ENCODE measurements at places on chromosomes 5 and 9.
A peak's percentile ranks its signal among the peaks of the same experiment; 100 is the strongest.

GRCh38 chr5:172209714-172210113 is 15.7 kb downstream of the EFCAB9 start:
- no peak for DNase-seq

GRCh38 chr5:20248118-20248517 is 260.1 kb upstream of the CDH18 start:
- DNase-seq = no peak

DNA sequence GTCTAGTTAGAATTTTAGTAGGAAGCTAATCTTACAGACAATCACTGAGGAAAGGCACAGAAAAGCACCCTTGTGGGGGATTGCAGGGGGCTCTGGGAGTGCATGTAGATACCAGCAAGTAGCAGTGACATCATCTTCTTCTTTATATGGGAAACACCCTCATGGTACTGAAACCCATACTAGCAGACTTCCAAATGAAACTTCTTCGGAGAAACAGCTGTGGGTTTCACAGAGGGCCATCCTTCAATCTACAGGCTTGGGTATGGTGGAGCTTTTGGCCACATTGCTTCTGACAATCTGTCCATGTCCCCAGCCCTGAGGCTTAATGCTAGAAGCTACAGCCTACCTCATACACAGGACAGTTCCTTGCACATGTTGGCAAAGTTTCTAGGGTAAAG is 165.2 kb upstream of the NFIB start:
- DNase-seq = peak; percentile 53

DNA sequence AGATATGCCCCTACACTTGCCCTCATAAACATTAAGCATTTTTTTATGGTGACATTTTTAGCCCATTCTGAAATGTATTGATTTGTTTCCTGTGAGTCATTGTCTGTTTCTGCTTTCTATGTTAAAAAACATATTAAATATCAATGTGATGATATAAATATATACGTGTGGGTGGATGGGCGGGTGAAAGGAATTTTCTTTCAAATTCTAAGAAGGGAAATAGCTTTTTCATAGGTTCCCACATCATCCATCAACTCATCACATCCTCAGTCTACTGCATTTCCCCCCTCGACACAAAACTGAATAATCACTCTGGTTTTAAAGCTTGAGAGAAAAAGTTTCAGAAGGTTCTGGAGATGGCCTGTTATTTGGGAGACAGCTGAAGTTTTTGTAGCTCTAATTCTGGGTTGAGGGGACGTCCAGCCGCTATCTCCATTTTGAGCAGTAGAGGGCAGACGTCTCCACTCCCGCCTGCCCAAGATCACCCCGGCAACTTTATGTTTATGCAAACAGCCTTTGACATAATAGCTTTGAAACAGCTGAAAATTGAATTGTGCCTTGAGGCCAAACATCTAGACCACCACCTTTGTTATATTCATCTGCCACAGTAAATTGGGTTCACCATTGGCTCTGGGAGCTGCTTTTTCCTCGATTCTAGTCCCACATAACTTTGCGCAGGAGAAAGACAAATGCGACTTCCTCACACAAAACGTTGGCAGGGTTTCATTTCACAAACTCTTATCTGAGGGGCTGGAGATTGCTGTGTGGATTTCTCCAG is 216.2 kb upstream of the CLINT1 start:
- peak; percentile 67 for DNase-seq

- DNase-seq = no peak
These were observed 102.3 kb downstream of the SYK start for GRCh38 chr9:90903766-90904424.

DNA sequence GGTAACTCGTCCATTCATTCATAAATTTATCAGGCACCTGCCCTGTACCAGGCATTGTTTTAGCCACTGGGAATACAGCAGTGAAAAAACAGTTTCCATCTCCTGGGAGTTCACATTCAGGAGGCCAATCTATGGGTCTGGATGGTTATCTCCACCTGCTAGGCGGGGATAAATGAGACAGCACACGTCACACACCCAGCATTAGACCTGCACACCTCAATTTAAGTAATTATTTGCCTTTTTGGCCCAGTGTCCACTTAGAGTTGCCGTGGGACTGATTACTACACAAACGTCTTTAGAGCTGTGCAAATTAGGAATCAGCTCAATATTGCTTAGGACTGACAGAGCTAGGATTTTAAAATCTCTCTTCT is 46.1 kb downstream of the STK10 start:
- no peak for DNase-seq

All from OCI-M1 (cell line).